ENCODE measurements at places on chromosomes 12 and 14.
A peak's percentile ranks its signal among the peaks of the same experiment; 100 is the strongest.

DNA sequence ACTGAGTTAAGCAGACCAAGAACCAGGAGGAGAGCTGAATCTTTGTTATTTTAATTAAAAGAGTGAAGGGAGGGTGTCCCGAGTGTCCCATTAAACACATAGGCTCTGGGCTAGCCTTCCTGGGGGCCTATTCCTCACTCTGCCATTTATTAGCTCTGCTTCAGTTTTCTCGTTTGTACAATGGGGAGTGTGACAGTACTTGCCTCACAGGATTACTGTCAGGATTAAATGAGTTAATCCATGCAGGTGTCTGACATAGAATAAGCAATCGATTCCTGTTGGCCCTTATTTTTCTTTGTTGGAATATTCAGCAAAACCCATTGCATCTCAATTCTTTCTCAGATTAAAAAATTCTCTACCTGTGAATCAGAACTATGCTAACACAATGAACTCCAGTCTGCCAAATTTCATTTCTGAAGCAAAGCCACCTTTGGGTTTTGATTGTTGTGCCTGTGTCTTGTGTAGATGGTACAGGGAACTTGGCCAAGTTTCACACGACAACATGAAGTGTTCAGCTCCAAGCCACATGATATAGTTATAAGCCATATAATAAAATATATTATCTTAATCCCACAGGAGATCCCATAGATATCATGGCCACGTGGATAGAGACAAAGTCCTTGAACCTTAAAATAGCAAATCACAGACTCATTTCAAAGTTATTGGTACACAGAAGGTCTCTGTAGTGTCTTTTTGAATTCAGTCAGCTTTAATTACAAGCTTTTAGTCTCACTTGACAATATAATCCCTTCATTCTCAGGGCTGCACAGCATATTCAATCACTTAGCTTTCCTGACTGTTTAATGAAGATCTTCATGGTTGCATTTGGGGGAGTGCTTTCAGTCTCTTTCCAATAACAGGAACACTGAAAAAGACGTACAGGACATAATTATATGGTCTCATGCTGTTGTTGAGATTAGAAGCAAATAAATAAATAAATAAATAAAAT is 34.4 kb upstream of the CRY1 start:
- no peak for DNase-seq

GRCh38 chr12:101933866-101934514 is 56.6 kb downstream of the DRAM1 start:
- no peak for DNase-seq

- DNase-seq = no peak
Observed at GRCh38 chr14:24233538-24233866, 773 bp downstream of the GMPR2 start.

GRCh38 chr12:6928703-6929407 is 1.1 kb downstream of the ATN1 start:
- DNase-seq = peak; percentile 14

GRCh38 chr14:50109342-50109741 is 7.0 kb downstream of the VCPKMT start:
- DNase-seq = no peak

DNA sequence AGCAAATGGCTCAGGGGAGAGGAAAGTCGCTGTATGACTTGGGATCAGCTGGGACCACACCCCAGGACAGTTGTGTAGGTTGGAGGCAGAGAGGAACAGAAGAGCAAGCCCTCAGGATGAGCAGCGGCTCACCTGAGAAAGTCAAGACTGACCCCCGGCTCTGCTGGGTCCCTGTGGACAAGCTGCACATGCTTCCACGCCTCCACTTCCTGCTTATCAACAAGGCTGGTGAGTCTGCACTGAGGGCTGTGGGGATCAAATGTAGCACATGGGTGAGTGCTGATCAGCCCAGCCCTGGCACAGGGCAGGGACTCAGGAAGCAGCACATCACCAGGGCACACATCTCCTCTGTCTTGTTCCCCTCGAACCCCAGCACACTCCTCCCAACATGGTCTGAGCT is 92.1 kb downstream of the CHGA start:
- DNase-seq = no peak
